IMR-90 (cell line): ENCODE measurements at places on chromosomes 4 and X. TPM values are rescaled to one million over a fixed set of nuclear protein-coding genes. Genes with fewer than 3 reads are reported as not detected.

Gene AMBN
- polyA plus RNA-seq, result not detected in 2 replicates

Gene GLRA3
- polyA plus RNA-seq, result not detected in 2 replicates

Gene SPATA4
- polyA plus RNA-seq, result 0.09 and 0.14 TPM in 2 replicates

Gene TXLNG
- polyA plus RNA-seq, result 9.4 and 9.7 TPM in 2 replicates

Gene SAP30
- 11.7 and 15.6 TPM in 2 replicates for polyA plus RNA-seq
